Colonic mucosa (tissue), 4 donors: ENCODE measurements at places on chromosomes 7 and 10.

- no peak for DNase-seq
Measured at GRCh38 chr10:46540412-46541016, 15.9 kb downstream of the GPRIN2 start.

- no peak for DNase-seq
Measured at GRCh38 chr10:9878383-9878782, 1139.3 kb upstream of the CELF2 start.

GRCh38 chr10:51010977-51011376 lies 63.3 kb upstream of the PRKG1 start:
- DNase-seq: no peak

DNA sequence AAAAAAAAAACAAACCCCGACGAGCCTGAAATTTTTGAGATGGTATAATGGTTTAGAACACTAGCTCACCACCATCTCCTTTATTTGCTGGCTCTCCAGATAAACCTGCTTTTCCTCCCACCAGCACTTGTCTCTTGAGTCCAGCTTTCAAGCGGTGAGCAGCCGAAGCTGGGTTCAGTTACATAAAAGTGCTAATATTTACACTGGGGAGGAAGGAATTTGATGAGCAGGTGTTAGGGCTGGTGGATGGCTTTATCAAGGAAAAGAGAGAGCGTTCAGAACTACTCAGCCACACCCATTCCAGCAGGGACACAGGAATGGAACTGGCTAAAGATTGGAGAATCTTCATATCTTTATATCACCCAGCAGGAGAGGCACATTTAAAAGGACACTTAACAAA lies 6.6 kb upstream of the CALML3 start:
- peak; percentile 69 for DNase-seq

DNA sequence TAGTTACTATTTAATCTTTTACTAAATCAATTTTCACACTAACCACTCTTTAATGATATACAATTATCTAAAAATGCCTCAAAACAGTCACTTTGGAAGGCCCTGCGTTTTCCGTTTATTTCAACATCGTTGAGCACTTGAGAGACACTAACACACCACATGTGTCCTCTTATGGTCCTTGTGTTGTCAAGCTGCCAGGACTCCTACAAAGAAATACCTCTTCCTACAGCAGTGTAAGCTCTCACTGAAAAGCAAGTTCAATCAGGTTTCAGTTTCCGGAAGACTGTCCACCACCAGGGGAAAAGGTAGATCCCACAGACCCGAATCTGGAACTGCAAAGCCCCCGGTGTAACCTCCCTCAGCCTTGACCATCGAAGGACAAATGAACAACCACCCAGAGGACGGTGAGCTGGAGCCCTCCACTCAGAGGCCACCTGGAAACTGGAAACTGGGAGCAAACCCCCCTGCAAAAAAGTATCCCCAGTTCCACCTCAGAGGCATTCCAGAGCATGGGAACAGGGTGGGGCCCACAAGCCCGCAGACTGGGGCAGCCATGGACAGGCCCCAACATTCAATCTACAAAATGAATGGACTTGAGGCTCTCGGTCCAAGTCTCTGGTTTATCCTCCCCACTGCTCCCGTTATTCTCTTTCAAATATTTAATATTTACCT lies 37.6 kb downstream of the KCNH2 start:
- DNase-seq: no peak

DNA sequence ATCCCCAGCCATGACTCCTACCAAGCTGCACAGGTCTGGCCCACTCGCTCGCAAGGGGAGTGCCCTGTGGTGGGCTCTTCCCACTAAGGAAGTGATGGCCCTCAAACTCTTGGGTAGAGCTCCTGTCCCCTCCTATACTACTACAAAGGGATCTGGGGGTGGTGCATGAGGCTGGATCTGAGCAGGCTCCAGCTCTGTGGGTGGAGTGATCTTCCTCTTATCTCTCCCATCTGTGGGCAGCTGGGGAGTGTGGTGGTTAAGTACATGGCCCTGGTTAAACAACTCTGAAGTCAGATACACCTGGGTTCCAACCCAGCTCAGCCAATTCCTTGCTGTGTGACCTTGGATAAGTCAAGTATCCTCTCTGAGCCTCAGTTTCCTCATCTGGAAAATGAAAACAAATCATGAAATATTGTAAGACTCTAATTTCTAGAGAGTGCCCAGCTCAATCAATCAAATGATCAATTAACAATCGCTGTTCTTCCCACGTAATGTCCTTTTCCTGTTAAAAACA lies 17.4 kb downstream of the DDIT4 start:
- no peak for DNase-seq

DNA sequence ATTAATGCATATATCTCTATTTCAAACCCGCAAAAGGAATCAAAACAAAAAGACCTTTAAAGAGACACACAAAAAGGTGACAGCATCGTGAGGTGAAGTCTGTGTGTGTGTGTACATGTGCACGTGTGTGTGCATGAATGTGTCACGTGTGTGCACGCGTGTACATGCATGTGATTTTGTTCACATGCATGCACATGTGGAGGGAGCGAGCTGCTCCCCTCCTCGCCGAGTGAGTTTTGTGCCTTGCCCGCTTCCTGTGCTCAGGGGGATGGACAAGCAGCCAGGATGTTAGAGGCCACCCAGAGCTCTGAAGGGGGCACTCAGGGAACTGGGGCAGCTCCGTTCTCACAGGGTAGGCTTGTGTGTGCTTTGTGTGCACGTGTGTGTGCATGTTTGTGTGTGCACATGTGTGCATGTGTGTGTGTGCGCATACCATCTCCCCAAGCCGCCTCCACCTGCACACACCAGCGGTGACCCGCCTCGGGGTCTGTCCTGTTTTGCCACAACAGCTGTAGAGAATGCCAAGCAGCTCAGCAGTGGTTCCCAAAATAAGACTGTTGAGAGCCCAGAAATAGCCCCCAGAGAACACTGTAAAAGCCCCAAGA lies 191.2 kb downstream of the PTPRN2 start:
- no peak for DNase-seq

DNA sequence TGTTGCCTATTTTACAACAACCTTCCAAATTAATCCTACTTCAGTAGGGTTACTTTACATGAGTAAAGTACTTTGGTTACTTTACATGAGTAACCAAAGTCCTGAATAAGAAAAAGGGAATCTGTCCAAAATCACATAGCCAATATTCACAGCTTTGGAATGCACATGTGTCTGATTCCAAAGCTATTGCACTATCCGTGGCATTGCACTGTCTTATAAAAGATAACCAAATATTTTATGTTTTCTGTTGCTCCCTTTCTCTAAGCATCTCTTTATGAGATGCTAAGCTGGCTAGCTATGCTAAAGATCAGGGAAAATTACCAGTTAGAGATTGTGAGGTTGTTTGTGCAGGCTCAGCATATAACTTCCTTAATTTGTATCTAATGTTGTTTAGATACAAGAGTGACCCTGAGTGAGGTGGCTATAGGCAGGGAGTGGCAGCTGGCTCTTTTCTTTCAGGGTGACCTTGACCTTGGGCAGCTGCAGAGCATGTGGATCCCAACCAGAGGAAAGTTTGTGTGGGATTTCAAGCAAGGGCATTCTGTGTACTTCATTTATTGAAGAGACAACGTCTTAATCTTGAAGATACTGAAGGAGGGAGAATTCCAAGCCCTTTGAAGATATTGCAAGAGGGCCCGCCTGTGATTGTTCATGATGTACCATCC lies 366.1 kb upstream of the ANKRD30A start:
- DNase-seq: no peak
